ENCODE measurements at places on chromosomes 4 and X.

- no peak for DNase-seq
Observed at GRCh38 chr4:38309471-38309870, 349.3 kb downstream of the PTTG2 start.

- DNase-seq = peak; percentile 70
Observed at GRCh38 chr4:55866290-55866907, 13.0 kb downstream of the EXOC1 start.

GRCh38 chr4:120018786-120019185, 47.9 kb downstream of the MAD2L1 start:
- no peak for DNase-seq

DNA sequence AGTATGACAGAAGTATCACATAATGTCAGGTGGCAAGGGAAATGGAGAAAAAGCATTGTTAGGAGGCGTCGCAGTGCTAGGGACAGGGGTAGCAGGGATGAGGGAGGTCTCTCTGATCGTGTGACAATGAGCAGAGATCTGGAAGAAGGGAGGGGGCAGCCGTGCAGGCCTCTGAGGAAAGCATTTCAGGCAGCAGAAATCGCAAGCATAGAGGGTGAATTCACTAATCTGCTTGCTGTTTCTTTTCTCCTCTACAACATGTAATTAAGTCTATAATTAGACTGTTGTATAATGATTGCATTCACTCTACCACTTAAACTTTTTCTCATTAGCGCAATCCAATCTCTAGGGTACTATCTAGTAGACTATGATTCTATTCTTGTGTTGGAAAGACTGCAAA, 9.1 kb downstream of the CYP4V2 start:
- DNase-seq = no peak

GRCh38 chr4:30968926-30969325, 248.8 kb downstream of the PCDH7 start:
- DNase-seq = no peak

GRCh38 chrX:6685489-6685888, 150.6 kb upstream of the VCX3A start:
- DNase-seq = no peak

DNA sequence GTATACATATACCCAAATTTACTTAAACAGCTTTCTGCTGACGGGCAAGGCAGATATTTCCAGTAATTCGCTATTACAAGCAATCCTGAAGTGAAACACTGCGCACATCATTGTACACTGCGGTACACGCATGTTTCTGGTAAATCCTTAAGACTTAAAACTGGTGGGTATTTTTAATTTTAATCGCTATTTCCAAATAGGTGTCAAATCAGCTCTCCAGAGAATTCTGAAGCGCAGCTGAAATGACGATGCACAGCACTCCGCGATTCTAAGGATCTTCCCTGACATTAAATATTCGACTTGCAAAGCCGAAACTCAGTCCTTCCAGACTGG, 361 bp downstream of the TMEM128 start:
- DNase-seq = no peak

- no peak for DNase-seq
Observed at GRCh38 chr4:42673082-42673425, 16.1 kb upstream of the ATP8A1 start.

- DNase-seq = no peak
Observed at GRCh38 chrX:153829799-153830639, at the start of gene PDZD4. TSS of gene PDZD4 (minus strand) at chrX:153830544. CDS start at chrX:153830298, 246 bp downstream.

GRCh38 chrX:150460781-150461180, 97.7 kb downstream of the MAMLD1 start:
- DNase-seq = no peak

DNA sequence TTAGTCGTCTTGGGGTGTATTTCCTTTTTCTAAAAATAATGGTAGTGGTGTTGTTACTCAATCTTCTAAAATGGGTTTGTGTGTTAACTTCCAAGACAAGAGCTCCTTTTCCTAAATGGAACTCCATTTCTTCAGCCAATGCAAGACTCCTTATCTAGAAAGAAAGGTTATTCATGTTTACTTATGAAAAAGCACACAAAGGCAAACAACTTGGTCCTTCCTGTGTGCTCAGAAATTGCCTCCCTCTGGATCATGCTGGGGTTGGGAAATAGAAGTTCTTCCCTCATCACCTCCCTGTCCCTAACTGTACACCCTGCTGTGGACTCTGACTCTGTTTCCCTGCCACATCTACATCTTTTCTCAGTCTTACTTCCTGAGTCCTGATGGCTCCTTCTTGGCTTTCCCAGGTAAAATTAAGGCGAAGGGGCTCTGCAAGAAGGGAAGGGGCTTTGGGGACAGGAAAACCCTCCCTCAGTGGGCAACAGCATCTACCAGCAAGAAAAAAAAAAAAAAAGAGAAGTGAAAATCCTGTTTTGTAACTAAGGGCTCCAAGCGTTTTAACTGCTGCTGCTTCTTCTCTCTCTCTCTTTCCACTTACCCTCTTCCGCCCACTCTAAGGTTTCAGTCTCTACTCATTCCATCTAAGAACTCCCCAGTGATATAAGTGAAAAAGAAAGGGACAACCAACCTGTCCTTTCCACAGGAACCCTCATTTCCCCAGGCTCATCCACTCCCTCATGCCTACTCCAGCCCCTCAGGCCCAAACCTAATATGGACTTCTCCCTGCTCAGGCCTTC, 19.8 kb upstream of the TASL start:
- no peak for DNase-seq
